ENCODE measurements at places on chromosomes 5 and 9. TPM values are rescaled to one million over a fixed set of nuclear protein-coding genes. Genes with fewer than 3 reads are reported as not detected.

- H3K4me1 ChIP-seq, result no peaks in the 10 kb centered on the region
Measured at GRCh38 chr9:99660191-99660636, 161.5 kb upstream of the NR4A3 start.

DNA sequence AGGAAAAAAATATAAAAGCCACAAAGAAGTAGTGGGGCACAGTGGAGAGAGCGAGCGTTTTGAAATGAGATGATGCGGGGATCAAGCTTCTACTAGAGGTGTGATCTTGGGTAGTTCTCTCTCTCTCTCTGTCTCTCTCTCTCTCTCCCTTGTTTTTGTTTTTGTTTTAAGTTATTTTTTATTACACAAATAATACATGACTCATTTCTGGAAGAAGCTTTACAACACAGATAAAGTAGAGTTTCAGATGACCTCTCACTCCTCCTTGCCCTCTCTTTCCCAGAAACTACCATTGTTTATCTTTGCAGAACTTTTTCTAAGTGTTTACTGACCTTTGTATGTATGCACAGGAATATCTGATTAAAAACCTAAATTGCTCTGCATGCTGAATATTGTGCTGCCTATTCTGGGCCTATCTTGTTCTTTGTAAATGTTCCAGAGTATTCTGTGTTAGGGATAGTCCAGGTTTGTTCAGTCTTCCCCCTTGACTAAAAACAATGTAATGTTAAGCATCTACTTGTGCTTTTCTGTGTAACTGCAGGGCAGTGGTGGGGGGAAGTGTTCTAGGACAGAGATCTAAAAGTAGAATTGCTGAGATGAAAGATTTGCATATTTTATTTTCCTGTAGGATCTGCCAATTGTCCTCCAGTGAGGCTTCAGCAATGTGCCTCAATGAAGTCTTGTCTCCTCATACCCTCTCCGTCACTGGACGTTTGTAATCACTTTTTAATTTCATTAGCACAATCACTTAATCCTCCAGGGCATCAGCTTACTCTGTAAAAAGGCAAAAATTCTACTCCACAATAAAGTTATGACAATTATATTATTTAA, 52.0 kb downstream of the FYB1 start:
- H3K27me3 ChIP-seq, result no peaks in the 10 kb centered on the region
- no peak overlapping the region for H3K4me3 ChIP-seq
- no peaks in the 10 kb centered on the region for H3K4me1 ChIP-seq

DNA sequence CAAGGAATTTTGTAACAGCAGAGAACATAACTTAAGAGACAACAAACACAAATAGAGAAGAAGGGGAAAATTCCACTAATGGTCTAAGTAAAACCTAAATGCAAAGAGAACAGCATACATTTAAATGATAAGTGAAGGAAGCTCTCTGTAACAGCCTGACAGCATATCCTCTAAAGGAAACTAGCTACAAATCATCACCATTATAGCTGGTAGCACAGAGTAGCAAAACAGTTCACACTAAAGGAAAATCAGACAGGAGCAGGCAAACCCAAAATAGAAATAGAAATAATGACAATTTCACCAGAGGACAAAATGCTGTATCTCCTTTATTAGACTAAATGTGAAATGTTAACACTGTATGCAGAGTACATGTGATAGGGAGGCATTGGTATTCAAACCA, 532.8 kb downstream of the PTPRD start:
- H3K27me3 ChIP-seq, result no peaks in the 10 kb centered on the region
- no peak for DNase-seq
- H3K27ac ChIP-seq, result no peak overlapping the region
- H3K4me3 ChIP-seq, result no peak overlapping the region

GRCh38 chr5:57859626-57860025, 377.0 kb upstream of the ACTBL2 start:
- DNase-seq, result no peak
- H3K36me3 ChIP-seq, result no peaks in the 10 kb centered on the region
- no peak overlapping the region for H3K4me3 ChIP-seq
- H3K4me1 ChIP-seq, result no peaks in the 10 kb centered on the region
- no peak overlapping the region for H3K27ac ChIP-seq

GRCh38 chr5:54460181-54460919, 4.9 kb downstream of the HSPB3 start:
- H3K27me3 ChIP-seq, result no peaks in the 10 kb centered on the region
- H3K36me3 ChIP-seq, result no peaks in the 10 kb centered on the region
- DNase-seq, result no peak
- no peaks in the 10 kb centered on the region for H3K4me1 ChIP-seq
- H3K27ac ChIP-seq, result no peak overlapping the region
- H3K4me3 ChIP-seq, result no peak overlapping the region

DNA sequence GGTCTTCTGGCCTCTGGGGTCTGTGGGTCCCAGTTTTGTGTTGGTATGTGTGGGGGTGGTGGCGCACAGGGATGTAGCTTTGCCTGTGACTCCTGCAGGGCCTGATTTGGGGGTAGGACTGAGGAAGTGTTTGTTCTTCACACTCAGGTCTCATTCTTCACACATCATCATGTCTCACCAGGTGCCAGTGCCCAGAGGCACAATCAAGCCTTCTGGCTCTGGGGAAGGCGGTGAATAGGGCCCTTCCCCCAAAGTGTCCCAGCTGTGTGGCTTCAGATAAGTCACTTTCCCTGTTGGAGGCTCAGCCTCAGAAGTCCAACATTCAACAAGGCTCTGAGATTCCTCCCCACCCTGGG, 5.1 kb downstream of the DBN1 start:
- H3K27me3 ChIP-seq, result no peaks in the 10 kb centered on the region
- DNase-seq, result no peak
- no peak overlapping the region for H3K4me3 ChIP-seq
- no peaks in the 10 kb centered on the region for H3K4me1 ChIP-seq
- no peak overlapping the region for H3K27ac ChIP-seq

GFI1B gene
- total RNA-seq, result not detected

- no peak overlapping the region for H3K4me3 ChIP-seq
- no peak overlapping the region for H3K27ac ChIP-seq
- no peak for DNase-seq
- no peaks in the 10 kb centered on the region for H3K36me3 ChIP-seq
- no peaks in the 10 kb centered on the region for H3K27me3 ChIP-seq
- no peaks in the 10 kb centered on the region for H3K4me1 ChIP-seq
Measured at GRCh38 chr5:122262103-122262502, 49.9 kb upstream of the SNCAIP start.

INSL6 gene
- not detected for total RNA-seq

GRCh38 chr9:86749161-86749893, 198.0 kb downstream of the GAS1 start:
- no peak overlapping the region for H3K27ac ChIP-seq
- H3K27me3 ChIP-seq, result no peaks in the 10 kb centered on the region
- DNase-seq, result no peak
- no peaks in the 10 kb centered on the region for H3K36me3 ChIP-seq
- no peaks in the 10 kb centered on the region for H3K4me1 ChIP-seq

DNA sequence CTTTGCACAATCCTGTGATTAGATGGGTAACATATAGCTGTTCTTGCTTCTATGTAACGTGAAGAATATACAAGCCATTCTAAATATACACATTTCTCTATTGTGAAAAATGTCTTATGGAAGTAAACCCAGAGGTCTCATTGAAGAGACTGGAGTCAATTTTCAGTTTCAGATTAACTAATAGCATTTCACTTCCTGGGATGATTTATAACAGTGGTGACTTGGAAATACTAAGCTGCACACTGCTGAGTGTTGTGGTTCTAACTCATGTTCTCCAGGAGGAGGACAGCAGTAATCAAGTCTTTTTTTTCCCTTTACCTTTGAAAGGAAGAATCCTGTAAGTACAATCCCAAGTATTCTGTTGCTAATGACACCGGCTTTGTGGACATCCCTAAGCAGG, 3.3 kb downstream of the CTSL start:
- H3K4me1 ChIP-seq, result no peaks in the 10 kb centered on the region
- H3K27ac ChIP-seq, result no peak overlapping the region
- H3K27me3 ChIP-seq, result no peaks in the 10 kb centered on the region
- H3K36me3 ChIP-seq, result no peaks in the 10 kb centered on the region
- DNase-seq, result no peak

Data from aorta (tissue), 5 donors.